ENCODE measurements at places on chromosomes 6 and 20.

- DNase-seq, result no peak
These were observed 25.8 kb upstream of the CCN6 start for GRCh38 chr6:112027942-112028674.

DNA sequence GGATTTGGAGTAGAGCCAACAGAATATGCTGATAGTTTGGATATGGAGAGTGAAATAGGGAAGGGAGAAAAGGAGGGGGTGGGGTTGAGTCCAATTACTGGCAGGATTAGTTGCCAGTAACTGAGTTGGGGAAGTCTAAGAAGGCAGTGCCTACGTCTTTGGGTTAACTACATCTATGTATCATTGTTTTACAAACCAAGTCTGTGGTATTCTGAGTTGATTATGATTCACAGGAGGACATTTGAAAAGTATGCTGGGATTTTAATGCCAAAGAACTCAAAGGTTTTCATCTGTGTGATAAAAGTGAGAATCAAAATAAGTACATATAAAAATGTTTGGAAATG is 14.7 kb downstream of the DSE start:
- no peak for DNase-seq

- no peak for DNase-seq
These were observed 24.0 kb downstream of the JAG1 start for GRCh38 chr20:10649797-10650160.

DNA sequence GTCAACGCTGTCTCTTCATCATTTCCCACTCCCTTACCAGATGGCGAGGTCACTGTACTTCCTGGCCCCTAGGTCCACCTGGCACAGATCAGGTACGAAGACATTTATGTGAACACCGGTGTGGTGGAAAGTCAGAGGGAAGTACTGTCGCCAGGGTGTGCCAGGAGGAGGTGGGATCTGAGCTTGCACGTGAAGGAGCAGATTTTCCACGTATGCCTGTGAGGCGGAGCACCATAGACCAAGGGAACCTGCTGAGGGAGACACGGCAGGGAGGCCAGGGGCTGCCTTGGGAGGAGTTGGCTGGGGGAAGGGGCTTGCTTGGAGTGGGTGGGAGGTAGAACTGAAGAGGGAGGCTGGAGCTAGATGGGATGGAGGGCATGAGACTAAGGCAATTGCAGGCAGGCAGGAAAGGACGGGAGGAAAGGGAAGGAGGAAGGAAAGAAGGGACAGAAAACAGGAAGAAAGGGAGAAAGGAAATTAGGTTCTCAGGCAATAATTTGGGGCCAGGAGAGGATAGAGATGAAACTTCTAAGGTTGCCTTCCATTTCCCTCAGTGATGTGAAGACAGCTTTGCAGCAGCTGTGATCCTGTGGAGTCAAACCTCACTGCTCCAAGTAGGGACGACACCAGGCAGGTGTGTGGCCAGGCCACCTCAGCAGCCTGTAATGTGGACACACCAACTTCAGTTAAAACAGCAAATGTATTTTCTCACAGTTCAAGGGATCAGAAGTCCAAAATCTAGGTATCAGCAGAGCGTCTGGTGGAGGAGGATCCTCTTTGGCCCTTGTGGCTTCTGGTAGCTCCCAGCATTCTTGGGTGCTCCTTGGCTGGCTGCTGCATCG is 46.8 kb downstream of the CHMP4B start:
- no peak for DNase-seq

GRCh38 chr20:14838663-14839628 is 501.5 kb upstream of the FLRT3 start:
- DNase-seq, result no peak

DNA sequence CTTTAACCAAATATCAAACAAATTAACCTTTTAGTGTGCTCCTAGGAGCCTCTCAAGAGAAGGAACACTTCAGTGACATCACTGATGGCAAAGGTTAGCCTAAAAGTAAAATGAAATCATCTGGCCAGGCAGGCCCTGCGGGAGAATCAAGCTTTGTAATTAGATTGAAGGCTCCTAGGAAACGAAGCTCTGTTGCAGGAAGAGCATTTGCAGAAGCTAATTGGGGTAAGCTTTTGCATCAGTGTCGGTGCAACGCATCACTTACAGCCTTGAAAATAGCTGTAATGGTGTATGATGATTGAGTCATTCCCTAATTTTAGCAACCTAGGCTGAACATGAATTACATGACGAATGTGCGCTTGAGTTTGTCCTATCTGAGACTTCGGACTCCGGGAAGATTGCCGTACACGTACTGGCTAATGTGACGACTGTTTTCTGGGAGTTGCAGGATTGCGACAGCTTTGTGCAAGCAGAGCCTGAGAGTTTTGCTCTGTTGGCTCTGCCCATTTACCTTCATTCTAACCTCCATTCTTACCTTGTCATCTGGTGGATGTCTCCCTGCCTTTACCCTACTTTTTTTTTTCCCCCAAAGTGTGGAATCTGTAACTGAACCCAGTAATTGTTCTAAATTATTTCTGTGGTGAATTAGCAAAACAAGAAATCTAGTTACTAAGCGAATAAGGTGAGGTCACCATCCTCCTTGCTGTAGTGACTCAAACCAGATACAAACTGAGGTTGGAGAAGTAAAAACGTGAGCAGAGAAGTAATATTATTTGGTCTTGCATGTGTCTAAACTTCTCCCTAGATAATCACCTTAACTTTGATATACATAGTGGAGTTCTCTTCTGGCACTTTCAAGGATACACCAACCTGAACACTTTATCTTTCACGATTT is 675.9 kb upstream of the CITED2 start:
- DNase-seq, result no peak

- no peak for DNase-seq
These were observed 397.1 kb upstream of the BTBD3 start for GRCh38 chr20:11520596-11520995.

- no peak for DNase-seq
These were observed 220.3 kb upstream of the LRFN2 start for GRCh38 chr6:40807484-40807883.

DNA sequence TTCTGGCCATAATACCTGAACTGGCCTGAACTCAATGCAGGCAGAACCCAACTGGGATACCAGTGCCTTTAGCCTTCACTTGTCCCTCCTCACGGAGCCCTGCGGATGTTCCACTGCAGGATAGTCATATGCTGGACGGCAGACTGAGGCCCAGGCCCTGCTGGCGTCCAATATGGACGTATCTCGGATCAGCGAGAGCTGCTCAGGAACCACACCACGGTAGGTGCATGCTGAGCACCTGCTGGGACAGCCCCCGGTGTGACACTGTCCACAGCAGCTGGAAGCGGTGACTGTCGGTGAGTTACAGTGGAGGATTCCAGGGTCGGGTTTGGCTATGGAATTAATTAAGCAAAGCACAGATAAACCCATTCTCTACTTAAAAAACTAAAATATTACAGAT is 48.7 kb downstream of the PSMG4 start:
- DNase-seq, result no peak

DNA sequence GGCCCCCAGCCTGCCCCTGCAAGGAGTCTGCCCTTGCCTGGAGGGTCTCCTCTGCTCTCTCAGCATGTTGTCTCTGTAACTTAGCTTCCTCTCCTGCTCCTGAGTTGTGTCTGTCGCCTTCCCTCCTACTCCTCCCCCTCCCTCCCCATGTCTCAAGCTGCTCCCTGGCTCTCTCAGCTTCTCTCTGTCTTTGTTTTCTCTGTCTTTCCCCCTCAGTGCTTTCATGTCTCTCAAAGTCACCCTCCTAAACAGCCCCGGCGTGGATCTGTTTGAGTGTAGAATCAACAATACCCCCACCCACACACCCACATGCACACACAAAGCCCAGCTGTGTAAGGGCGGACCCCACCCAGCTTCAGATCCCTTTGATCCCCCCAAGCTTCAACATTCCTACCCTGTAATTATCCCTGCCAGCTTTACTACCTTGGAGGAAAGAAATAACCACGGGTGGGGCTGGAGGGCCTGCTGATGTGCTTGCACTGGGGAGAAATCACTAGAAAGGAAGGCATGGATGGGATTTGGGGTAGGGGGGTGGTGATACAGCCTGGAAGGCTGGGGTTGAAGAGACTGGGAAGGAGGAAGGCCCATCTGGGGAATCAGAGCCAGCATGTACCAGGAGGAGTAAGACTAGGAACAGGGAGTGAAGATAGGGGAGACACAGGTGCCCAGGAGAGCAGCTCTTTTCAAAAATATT is 1.0 kb upstream of the LY6G6D start:
- no peak for DNase-seq

DNA sequence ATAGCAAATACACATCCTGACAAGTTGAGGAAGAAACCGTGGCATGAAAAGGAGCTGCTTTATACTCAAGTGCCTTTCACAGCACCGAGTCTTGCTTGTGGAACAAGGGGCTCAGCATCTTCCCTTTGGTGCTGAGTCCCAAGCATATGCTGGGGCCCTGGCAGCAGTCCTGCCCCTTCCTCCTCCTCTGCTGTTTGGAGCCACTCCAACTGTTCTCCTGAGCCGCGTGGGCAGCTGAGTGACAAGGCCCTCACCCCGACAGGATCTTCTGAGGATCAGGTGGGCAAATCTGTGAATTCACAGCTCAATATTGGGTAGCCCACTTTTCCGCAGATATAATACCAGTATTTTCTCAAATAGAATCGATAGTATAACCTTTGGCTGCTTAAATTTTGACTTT is 24.7 kb downstream of the DACT2 start:
- DNase-seq, result no peak

DNA sequence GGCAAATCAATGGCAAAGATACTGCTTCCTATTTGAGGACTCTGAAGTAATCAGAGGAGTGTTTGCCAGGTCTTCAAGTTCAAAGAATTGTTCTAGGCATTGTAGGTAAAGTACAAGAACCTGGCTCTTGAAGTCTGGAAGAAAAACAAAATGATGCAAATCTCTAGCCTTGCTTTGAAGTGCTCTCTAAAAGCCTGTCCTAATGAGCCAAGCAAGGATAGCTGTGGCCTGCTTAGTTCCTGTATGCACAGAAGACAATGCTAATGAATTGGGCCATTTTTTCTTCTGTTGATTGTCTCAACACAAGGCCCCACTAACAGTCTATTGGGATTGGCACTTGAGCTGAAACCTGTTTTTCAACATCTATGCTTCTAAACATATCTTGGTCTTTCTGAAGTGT is 165.0 kb upstream of the POU3F2 start:
- no peak for DNase-seq

DNA sequence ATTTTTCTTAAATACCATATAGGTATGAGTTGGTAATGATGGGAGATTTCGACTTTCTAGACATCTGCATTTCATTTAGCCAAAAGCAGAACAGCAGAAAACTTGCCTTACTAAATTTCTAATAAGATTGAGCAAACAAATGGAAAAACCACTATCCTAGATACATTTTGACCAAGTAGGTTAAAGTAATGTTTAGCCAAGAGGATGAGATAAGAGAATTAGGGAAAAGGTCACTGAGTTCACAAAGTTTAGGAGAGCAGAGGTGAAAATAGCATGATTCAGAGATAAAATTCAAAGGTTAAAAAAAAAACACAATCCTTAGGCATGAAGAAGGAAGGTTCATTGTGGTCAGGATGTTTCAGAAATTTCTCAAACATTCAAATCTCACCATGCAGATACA is 450.3 kb downstream of the CD83 start:
- no peak for DNase-seq

DNA sequence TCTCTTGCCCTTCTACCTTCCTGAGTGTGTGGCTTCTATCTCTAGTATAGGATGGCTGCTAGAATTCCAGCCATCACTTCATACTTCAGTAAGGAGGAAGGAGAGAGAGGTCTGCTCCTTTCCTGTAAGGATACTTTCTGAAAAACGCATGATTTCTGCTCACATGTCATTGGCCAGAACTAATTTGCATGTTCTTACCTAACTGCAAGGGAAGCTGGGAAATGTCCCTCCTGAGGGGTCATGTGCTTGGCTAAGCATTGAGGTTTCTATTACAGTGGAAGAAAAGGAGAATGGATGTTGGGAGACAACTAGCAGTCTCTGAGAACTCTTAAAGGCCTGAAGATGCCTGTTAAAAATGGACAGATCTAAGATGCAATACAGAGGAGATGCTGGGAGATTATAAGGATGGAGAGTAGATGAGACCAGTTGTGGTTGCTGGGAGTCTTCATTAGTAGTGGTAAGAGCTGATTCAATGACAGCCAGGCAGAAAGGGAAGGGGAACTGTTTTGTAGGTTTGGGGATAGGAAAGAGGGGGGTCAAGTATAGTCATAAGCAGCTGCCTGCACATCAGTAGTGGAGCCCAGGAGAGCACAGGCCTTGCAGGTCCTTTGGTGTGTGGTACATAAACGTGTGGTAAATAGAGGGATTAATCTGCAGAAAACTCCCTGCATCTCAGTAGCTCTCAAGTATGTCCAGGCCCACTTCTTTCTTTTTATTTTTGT is 20.2 kb downstream of the CDS2 start:
- DNase-seq, result no peak

DNA sequence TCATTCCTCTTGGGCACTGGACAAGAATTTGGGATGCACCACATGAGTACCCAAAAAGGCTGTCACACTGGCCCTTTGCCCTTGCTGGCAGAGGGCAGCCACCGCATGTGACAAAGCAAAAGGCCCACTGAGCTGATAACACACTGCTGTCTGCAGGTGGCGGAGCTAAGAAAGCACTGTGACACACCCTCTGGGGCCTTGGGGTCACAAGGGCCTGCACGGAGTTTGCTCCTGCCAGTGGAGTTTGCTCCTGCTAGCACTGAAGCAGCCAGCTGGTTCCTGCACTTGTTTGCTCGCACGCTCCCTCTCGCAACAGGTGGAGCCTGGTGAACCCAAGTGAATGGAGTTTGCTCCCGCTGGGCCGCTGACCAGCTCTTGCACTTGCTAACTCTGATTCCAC is 132.6 kb downstream of the LCA5 start:
- DNase-seq, result no peak

GRCh38 chr20:63177134-63177784 is 38.7 kb downstream of the YTHDF1 start:
- DNase-seq, result no peak

- no peak for DNase-seq
These were observed 474.1 kb upstream of the BTBD3 start for GRCh38 chr20:11443382-11444119.

- no peak for DNase-seq
These were observed 30.8 kb downstream of the BPIFB4 start for GRCh38 chr20:33110147-33110825.

- no peak for DNase-seq
These were observed 66.7 kb upstream of the ARMC2 start for GRCh38 chr6:108781419-108782100.

DNA sequence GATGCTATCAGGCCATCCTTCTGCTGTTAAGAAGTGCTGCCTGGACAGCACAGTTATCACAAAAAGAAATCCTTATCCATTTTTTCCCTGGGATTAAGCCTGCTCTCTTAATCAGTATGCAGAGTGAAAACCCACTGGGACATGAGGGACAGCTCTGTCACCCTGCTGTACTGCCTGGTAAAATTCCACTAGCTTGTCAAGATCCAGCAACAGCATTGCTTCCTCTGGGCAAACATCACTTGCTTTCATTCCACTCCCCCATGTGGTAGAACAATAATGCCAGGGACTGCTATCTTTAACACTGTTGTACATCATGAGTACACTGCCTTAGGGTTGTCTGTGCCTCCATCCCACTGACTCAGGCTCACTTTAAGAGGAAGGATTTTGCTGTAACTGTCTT is 331.3 kb downstream of the KIF16B start:
- no peak for DNase-seq

GRCh38 chr6:50939931-50940330 is 121.3 kb downstream of the TFAP2B start:
- no peak for DNase-seq

Measured in stimulated activated naive CD4-positive, alpha-beta T cell (primary cell).